ENCODE measurements at places on chromosomes 4 and X.

DNA sequence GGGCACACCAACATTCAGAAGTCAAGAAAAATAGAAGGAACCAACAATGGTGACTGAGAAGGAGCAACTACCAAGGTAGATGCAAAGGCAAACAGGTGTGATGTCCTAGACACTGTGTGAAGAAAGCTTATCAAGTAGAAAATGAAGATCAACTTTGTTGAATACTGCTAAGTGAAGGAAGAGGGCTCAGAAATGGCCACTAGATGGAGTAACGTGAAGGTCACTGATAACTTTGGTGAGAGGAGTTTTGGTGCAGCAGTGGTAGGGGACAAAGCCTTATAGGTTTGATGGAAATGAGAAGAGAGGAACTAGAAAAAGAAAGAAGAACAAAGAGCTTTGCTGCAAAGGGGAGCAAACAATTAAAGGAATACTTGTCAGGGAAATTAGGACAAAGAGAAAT is 23.5 kb downstream of the OTC start:
- DNase-seq, result no peak

DNA sequence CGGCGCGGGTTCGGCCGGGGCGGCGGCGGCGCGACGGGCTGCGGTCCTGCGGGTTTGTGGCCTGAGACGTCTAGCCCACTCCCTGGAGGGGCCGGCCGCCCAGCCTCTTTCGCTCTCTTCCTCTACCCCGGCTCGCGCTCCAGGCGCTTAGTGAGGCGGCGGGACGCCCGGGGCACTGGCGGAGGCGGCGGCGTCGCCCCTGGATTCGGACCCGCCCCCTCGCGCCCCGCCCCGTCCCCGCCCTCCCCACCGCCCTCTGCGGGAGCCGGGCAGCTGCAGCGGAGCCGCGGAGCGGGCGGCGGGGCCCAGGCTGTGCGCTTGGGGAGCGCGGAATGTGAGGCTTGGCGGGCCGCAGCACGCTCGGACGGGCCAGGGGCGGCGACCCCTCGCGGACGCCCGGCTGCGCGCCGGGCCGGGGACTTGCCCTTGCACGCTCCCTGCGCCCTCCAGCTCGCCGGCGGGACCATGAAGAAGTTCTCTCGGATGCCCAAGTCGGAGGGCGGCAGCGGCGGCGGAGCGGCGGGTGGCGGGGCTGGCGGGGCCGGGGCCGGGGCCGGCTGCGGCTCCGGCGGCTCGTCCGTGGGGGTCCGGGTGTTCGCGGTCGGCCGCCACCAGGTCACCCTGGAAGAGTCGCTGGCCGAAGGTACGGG is at the start of gene BMP2K:
TSS of gene BMP2K (plus strand) at position 272 of the 650 bp plus-strand sequence. CDS start at position 466, 194 bp downstream.
- DNase-seq, result no peak

DNA sequence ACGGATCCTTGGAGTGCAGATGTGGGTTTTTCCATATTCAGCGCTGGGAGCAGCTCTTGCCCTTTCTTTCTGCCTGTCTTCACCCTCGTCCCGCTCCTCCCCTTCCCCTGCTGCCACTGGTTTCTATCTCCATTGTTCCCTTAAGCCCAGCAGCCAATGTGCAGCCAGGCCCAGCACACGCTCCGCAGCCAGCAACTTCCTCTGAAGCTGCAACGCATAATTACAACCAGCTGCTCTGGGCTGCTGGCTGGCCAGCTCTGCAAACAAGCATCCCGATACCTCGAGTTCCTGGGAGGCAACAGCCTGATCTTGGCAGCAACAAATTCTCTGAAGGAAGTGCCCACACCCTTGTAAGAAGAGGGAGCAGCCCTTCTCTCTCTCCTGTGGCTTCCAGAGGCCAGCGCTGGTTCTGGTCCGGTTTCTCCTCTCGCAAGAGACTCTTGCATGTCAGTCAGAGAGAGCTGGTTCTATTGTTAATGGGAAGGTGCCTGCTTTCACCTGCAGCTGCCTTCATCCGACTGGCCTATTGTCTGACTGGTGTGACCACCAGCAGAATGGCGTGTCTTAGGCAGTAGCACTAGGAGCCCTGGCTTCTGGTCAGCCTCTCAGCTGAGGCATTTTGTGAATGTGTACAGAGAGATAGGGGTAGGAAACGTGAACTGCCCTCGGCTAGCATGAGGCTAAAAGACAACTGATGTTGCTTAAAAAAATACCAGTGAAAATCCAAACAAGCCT is 83.8 kb upstream of the MAML3 start:
- DNase-seq, result no peak

DNA sequence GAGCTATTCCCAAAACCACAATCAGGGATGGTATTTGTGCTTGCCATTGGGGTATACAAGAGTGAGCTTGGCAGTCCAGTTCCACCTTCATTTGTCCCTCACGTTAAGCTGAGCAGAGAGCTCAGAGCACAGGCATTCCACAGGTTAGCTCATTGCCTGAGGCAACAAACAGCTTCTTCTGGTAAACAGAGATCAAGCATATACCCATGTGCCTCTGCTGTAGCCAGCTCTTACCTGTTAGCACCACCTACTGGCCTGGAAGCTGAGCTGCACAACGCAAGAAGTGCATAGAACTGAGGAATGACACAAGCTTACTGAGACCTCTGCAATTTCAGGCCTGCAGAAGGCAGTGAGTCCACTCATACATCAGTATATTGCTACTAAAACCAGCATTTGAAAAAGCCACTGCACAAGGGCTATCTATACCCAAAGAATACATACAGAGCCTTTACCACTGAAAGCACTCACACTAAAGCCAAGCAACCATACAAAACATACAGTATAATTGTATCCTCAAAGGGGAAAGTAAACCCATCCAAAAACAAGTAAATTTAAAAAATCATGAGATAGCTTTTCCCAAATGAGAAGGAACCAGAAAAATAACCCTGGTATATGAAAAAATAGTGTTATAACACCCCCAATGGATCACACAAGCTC is 258.3 kb upstream of the GABRA2 start:
- DNase-seq, result peak; percentile 32

DNA sequence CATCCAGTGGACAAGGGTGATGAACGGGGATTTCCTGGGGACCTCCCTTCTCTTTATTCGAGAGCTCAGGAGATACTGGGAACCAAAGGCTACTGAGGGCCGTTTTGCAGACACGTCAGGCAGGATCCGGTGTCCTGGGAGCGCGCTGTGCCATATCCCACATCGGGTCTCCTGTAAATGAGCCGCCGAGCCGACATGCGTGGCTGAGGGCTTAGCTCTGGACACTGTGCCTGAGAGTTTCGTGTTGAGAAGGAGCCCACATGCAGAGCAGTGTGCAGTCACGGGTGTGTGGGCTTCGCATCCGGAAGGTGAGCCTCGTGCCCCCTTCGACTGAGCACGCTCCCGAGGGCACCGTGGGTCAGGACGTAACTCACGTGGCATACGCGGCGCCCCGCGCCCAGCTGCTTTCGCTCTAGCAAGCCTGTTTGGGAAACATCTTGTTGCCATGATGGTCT is 28.5 kb upstream of the HGFAC start:
- DNase-seq, result no peak

DNA sequence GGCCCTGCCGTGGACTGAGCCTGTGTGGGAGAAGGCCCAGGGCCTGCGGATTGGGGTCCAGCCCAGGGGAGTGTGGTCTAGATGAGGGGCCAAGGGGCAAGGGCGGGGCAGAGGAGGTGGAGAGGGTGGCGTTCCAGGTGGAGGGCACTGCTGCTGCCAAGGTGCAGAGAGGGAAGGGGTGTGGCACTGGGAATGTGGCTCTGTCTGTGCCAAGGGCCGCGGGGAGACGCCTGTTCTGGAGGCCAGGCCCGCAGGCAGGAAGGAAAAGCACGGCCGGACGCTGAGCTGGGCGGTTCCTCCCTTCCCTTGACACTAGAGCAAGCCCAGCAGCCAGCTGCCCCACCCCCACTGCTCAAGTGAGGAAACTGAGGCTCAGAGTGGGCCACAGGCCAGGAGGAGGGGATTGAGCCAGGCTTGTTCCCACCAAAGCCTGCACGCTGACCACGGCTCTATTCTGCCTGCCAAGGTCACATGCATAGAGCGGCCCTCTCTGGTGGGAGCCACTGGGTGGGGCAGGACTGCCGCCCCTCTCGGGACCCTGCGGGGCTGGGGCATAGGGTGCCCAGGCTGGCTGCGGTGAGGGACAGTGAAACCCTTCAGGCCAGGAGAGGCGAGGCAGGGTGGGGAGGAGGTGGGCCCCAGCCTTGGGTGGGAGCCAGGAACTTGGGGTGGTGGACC is 13.0 kb downstream of the SH3BP2 start:
- DNase-seq, result no peak

GRCh38 chrX:39749728-39750127 is 348.0 kb downstream of the BCOR start:
- DNase-seq, result no peak

- DNase-seq, result peak; percentile 23
Observed at GRCh38 chrX:16970977-16971376, 24.5 kb downstream of the REPS2 start.

- DNase-seq, result no peak
Observed at GRCh38 chr4:169846396-169846795, 88.7 kb upstream of the HPF1 start.

- DNase-seq, result no peak
Observed at GRCh38 chrX:65576160-65576559, 41.6 kb upstream of the LAS1L start.

DNA sequence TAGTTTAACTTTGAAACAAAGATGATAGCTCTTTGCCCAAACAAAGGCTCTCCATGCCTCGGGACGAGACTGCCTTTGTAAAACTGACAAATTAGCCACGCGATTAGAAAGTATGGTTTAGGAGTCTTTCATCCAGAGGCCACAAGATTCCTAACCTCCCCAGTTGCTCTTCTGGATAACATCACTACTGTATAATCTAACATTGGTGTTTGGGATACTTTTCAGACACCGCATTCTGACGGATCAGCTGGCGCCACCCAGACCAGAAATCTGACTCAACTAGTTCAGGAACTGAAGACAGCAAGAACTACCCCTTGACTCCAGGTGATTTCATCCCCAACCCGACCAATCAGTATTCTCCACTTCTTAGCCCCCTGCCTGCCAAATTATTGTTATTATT is 98.1 kb upstream of the TEX13D start:
- no peak for DNase-seq

DNA sequence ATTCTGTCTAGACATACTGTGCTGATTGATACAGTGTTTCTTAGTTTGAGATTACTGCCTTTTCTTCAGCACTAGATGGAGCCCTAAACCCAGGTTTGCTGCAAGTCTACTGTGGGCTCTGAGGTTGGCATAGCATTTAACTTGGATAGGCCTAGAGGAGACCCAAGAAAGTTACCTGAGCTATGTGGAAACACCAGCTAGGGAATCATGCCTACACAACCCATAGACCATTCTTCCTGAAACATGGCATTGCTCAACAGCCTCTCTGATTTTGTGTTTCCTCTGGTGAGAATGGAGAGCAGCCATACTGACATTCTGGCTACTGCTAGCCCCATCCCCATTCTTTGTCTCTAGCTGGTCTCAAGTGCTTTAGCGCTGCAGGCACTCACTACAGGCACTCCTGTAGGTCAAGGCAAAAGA is 287.7 kb upstream of the PCDH18 start:
- DNase-seq, result peak; percentile 34

DNA sequence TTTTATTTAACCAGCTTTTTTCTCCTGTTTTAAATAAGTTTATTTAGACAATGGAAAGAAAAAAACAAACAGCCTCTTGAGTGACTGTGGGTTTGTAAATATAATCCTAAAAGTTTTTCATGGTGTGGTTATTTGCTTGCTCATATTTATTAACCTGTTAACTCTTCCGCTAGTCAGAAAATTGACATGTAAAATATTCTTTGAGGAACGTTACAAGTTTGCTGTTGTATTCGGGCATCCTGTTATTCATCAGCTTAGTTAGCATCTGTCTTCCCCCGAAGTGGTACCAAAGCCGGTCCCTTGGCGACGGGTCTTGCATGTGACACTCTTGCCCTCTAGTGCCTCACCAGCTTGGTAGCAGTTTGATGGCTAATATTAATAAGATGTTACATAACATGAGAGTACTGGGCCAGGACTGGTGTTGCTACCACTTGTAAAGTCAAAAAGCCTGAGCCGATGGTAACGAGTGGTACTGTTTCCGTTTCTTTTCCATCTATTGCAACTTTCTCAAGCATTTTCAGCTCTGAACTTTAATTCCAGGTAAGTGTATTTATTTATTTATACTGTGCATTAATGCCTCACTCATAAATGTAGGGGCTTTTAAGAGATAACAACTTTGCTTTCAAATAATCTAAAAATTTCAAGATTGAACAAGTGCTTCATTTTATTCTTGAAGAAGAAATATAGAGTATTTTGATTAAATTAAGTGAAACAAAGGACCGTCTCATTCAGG is at the start of gene NDST3:
TSS of gene NDST3 (plus strand) at position 434 of the 733 bp plus-strand sequence. CDS start 19,425 bp downstream, outside the sequence.
- peak; percentile 55 for DNase-seq

DNA sequence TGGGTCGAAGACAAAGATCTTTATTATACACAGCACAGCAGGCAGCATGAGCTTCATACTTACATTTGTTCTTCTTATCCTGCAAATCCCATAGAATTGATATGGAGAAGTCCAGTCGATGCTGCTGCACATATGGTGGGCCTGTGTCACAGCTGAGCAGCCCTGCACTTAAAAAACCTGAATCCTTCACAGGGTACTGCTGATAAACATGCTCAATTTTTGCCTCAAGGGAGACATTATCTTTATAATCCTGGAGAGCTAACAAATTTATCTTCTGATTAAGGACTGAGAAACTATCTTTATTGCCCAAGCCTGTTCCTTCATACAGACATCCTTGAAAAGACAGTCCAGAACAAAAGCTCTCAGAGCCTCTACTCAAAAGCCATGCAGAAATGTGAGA is 434.4 kb upstream of the FAM47C start:
- DNase-seq, result no peak

DNA sequence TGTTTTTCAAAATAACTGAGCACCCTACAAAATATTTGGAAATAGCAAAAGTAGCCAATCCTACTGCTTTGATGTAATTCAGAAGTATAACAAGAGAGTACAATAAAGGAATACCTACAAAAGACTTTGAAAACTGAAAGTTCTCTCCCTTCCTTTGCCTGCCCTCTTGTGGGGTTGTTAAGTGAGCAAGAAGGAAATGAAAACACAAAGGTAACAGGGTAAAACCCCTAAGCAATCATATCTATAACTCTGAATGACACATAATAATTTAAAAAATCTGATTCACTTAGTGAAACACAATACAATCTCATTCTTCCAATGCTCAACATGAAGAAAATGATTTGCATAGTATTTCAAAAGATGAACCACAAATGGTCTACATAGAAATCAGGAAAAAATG is 98.2 kb downstream of the FRYL start:
- no peak for DNase-seq

- no peak for DNase-seq
Observed at GRCh38 chrX:155001873-155002272, 20.6 kb downstream of the F8 start.

DNA sequence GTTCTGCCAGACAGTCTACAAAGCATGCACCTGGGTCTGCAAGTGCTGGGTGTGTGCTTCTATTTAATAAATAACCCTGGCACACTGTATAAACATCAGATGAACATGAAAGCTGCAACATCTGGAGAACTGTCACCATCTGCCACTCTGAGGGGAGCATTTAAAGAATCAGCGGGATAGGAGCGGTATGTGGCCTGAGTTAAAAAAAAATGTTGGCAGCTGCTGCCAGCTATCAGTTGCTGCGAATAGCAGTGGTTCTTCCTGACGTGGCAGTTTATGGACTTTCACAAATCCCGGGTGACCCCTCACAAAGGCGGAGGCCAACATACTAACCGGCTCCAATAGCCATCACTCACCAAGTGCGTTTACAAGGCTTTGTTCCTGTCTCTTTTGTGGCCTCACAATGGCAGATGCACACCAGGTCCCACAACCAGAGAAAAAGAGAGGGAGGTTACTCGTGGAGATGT is 95.1 kb downstream of the RASL11B start:
- no peak for DNase-seq

- DNase-seq, result no peak
Observed at GRCh38 chr4:156411531-156411930, 457.9 kb upstream of the CTSO start.

- DNase-seq, result no peak
Observed at GRCh38 chr4:84973856-84974255, 7.4 kb upstream of the WDFY3 start.
